Mucosa of gallbladder (tissue), 1 donor: ENCODE measurements at places on chromosomes 1 and 21. TPM values are rescaled to one million over a fixed set of nuclear protein-coding genes. Genes with fewer than 3 reads are reported as not detected.

The PDXK gene
- total RNA-seq = 188 TPM

The MROH9 gene
- total RNA-seq = not detected

The UBIAD1 gene
- 10.2 TPM for total RNA-seq

The NR5A2 gene
- 49.0 TPM for total RNA-seq

The REN gene
- total RNA-seq = not detected

The CXADR gene
- total RNA-seq = 151 TPM

The AGO4 gene
- total RNA-seq = 19.3 TPM

DNA sequence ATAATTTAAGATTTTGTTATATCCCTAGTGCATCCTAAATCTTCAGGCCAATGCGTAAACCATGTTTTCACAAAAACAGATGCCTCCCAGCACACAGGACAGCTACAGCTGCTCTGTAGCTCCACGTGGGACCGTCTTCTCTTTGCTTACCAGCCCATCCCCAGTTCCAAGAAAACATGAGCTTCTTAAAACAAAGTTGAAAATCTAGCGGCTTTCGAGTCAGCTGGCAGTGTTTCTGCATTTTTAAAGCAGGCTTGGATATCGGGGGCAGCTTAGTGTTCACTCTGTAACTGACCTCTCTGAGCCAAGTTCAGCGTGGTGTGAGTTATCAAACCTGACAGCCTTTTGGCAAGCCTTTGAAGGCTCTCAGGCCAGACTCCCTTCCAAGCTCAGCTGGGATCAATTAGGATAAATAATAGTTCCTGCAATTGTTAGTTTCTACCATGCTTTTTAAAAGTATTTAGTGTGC lies 881.5 kb downstream of the LTN1 start:
- peak; percentile 71 for DNase-seq

DNA sequence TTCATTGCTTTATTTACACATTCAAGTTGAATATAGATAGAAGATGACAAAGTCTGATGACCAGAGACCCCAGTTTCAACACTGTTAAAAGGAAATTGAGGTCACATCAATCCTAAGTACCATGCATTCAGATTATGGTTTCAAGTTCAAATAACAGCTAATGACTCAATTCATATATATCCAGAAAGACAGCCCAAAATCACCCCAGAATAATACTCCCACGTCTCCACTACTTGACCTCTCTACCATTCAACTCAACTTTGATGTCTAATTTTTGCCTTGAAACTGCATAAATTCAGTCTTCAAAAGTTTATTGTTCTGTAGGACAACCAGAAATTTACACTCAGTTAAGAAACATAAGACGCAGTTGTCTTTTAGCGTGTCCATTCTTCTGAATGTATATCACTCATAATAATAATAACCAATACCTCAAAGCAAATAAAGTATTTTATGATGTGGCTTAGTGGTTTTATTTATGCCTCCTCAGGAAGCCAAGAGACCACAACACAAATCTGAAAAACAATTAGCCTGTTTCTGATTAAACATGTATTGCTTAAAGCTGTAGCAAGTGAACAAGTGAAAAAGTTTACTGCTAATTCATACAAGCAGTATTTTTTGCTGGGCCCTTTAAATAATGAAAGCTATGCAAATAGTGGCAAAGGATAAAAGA lies 569.0 kb downstream of the LTN1 start:
- no peak for DNase-seq

GRCh38 chr1:41795205-41795762 lies 123.4 kb downstream of the HIVEP3 start:
- DNase-seq = no peak

GRCh38 chr1:110008971-110009565 lies 24.5 kb downstream of the AHCYL1 start:
- DNase-seq = no peak

- DNase-seq = no peak
Measured at GRCh38 chr1:235075777-235076308, 52.8 kb downstream of the TOMM20 start.

- DNase-seq = no peak
Measured at GRCh38 chr1:171788696-171789095, 7.2 kb downstream of the METTL13 start.

DNA sequence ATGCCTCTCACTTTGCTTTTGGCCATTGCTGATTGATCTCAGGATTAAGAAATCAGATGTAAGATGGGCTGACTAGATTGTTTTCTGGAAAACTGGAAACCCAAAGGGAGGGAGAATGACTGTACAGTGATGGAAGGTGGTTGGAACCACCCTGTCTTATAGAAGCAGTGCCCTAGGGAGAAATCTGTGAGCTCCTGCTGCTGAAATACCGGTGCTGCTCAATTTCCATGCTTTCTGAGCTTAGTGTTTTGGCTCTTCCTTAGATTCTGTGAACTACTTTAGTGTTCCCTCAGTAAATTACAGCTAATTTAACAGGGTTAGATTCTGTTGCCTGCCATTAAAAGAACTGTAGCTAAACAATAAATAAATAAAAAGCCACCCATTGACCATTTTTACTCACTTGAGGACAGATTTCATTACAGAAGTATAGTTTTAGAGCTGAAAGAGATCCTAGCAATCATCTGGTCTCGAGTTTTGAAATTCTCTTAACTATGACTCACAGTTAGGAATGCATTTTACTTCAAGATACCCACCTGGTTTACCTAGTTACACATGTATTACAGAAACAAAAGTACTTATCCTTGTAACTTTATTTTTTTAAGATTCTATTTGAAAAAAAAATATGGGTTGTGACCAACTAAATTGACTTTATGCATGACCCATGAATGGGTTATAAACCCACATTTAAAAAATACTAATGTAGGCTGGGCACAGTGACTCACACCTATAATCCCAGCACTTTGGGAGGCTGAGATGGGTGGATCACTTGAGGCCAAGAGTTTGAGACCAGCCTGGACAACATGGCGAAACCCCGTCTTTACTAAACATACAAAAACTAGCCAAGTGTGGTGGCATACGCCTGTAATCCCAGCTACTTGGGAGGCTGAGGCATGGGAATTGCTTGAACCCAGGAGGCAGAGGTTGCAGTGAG lies 33.2 kb downstream of the CAMSAP2 start:
- no peak for DNase-seq

DNA sequence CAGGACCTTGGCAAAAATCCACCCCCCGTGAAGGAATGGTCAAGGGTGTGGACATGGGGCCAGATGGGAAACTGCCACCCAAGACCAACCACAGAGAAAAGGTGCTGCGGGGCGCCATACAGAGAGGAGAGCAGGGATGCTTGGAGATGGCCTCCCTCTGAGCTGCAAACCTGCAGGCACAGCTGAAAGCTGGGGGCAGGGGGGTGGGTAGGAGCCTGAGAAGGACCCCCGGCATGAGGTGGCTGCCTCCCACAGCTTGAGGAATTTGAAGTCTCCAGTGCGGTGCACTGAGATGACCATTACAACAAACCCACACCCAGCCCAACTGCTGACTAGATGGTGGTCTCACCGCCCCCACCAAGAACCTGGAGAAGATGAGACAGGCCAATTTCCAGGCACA lies 84.8 kb downstream of the WDR4 start:
- no peak for DNase-seq

DNA sequence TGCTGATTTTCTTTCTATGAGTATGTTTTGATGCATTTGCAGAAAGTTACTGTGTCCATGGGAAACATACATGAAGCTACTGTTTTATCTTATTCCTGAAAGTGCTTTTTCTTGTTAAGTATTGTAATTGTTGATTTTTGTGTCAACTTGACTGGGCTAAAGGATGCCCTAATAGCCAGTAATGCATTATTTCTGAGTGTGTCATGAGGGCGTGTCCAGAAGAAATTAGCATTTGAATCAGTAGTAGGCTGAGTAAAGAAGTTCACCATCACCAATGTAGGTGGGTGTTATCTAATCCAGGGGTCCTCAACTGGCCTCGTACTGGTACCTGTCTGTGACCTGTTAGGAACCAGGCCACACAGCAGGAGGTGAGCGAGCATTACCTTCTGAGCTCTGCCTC lies 760.2 kb downstream of the PLA2G4A start:
- DNase-seq = no peak

GRCh38 chr1:39689635-39690034 lies 1.6 kb downstream of the HPCAL4 start:
- DNase-seq = no peak

GRCh38 chr1:213676736-213677135 lies 311.0 kb upstream of the PROX1 start:
- DNase-seq = no peak

DNA sequence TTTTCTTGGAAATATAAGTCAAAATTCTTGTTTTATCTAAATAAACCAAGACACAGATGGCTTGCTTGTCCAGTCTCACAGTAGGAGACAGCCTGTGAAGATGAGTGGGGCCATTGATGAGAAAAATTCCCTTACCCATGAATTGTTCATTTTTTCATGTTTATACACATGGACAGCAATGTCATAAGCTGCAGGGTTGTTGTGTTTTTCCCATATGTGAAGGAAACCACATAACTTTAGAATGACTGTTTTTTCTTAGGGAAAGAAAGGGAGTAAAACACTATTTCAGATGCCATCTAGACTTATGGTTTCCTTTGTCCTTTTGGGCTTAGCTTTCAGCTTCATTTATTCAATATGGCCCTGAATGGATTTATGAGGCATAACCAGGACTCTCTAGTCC lies 622.5 kb upstream of the NR5A2 start:
- no peak for DNase-seq

- no peak for DNase-seq
Measured at GRCh38 chr1:115900856-115901255, 59.9 kb upstream of the NHLH2 start.

GRCh38 chr1:43431676-43432075 lies 22.1 kb downstream of the HYI start:
- DNase-seq = no peak

- no peak for DNase-seq
Measured at GRCh38 chr1:113870778-113871177, 734 bp downstream of the PTPN22 start.

- DNase-seq = no peak
Measured at GRCh38 chr1:42264511-42265190, 70.4 kb downstream of the FOXJ3 start.

DNA sequence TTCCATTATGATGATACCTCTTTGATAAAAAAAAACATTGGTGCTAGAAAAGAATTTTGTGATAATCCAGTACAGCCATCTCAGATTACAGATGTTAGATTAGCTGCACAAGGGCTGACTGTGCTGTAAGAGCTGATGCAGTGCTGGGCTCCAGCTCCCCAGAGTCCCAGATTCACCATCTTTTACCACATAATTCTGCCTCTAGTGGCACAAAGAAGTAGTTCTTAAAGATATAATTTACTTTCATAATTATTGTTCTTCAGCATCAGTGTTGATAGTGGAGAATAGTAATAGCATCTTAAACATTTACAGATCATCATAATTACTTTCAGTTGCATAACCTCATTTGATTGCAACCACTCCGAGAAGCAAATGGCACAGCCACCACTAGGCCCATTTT lies 262.1 kb downstream of the BRINP2 start:
- no peak for DNase-seq

DNA sequence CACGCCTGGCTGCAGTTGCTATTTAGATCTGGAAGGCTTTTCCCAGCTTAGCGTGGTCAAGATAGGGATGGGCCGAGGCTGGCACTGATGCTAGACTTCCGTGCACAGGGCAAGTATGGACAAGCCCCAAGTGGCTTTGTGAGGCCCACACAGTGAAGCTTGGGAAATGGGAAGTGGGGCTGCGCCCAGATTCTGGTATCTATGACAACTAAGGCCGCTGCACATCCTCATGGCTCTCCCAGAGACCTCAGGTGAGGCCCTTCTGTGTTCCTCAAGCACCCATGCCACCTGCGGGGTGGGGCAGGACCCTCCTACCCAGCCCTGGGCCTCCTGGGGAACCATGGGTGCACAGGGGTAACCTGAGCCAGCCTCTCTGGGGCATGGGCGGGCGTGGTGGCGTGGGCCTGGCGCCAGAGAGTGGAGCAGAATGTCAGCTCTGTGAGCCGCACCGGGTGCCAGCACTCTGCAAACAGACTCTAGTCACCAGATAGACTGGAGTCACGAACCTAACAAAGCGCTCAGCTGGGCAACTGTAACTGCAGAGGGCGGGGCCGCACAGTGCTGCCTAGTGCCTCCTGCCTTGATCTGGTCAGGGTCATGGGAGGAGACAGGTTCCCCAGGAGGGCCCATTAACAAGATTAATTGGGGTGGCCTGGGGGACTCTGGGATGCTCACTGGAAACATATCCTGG lies 46.4 kb downstream of the ELF3 start:
- peak; percentile 86 for DNase-seq

GRCh38 chr1:29808141-29808995 lies 572.0 kb downstream of the PTPRU start:
- no peak for DNase-seq

GRCh38 chr1:55316947-55317662 lies 101.9 kb upstream of the USP24 start:
- DNase-seq = no peak

- DNase-seq = no peak
Measured at GRCh38 chr1:4977701-4978100, 323.3 kb downstream of the AJAP1 start.

GRCh38 chr21:15653710-15654109 lies 76.1 kb upstream of the USP25 start:
- no peak for DNase-seq

DNA sequence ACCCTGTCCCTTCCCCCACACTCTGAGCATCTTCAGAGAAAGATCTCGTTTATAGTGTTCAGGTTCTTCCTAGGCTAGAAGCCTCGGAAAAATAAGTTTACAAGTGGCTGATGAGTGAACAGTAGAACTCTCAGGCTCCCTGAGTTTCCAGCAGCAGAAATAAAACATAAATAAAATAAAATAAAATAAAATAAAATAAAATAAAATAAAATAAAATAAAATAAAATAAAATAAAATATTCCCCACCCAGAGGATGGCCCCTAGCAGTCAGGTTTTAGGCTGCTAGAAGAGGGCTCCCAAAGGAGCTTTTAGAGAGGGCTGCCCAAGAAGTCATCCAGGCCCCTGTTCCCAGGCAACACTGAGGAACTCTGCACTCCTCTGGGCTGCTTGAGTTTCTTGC lies 55.1 kb downstream of the KCNC4 start:
- no peak for DNase-seq
